ENCODE measurements at places on chromosomes 1 and 21.

DNA sequence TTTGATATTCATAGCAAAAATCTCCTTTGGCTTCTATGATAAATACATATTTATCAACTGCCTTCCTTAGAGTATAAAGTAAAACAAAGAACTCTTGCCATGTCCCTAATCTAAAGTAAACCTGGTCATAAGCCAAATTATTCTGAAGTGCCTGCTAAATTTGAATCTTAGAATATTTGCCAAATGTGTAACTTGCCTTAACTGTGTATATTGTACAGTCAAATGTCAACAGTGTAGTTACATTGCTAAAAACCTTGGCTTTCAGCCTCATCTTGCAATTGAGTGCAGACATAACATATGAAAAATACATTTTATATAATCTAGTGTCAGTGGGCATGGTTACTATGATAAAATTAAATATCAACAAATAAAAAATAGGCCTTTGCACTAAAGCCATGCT, 583.4 kb upstream of the ADAMTS5 start:
- no peak for DNase-seq

GRCh38 chr1:245590726-245591125, 435.9 kb downstream of the KIF26B start:
- no peak for DNase-seq

DNA sequence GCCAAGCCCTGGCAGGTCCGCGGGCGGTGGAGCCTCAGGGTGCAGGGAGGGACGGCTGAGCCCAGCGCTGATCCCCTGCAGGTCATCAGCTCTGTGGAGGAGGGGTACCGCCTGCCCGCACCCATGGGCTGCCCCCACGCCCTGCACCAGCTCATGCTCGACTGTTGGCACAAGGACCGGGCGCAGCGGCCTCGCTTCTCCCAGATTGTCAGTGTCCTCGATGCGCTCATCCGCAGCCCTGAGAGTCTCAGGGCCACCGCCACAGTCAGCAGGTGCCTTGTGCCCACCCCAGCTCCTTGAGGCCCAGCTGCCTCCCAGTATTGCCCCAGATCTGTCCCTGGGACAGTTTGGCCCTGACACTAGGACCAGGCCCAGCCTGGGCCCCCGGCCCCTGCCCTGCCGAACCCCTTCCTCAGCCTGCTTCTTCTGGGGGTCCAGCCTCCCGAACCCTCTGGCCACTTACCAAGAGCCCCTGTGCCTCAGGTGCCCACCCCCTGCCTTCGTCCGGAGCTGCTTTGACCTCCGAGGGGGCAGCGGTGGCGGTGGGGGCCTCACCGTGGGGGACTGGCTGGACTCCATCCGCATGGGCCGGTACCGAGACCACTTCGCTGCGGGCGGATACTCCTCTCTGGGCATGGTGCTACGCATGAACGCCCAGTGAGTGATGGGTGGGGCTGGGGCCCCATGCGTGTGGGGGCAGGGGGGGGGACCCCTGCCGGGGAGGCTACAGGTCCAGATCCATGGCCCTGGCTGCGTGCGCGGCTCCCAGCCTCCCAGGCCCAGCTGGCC, 35.4 kb upstream of the C1QA start:
- no peak for DNase-seq

GRCh38 chr1:64136296-64136695, 67.1 kb upstream of the UBE2U start:
- no peak for DNase-seq

GRCh38 chr1:185442050-185442449, 125.0 kb upstream of the IVNS1ABP start:
- no peak for DNase-seq

- no peak for DNase-seq
Measured at GRCh38 chr21:31629972-31630711, 29.4 kb upstream of the SOD1 start.

- no peak for DNase-seq
Measured at GRCh38 chr1:243621973-243622372, 228.1 kb downstream of the AKT3 start.

- no peak for DNase-seq
Measured at GRCh38 chr1:163106364-163106987, 37.3 kb downstream of the RGS4 start.

GRCh38 chr1:95133687-95134086, 16.5 kb downstream of the TLCD4 start:
- DNase-seq: no peak
